Neural crest cell (in vitro differentiated cells): ENCODE measurements at places on chromosomes 4 and X. TPM values are rescaled to one million over a fixed set of nuclear protein-coding genes. Genes with fewer than 3 reads are reported as not detected.

- DNase-seq = no peak
Measured at GRCh38 chrX:30997411-30997810, 74.4 kb downstream of the FTHL17 start.

- DNase-seq = no peak
Measured at GRCh38 chrX:11336201-11336600, 43.0 kb downstream of the AMELX start.

The IL21 gene
- total RNA-seq = not detected in 2 replicates

GRCh38 chr4:82136161-82136801 is 237.5 kb downstream of the HNRNPD start:
- no peak for DNase-seq

GRCh38 chr4:52915191-52915590 is 53.1 kb downstream of the RASL11B start:
- no peak for DNase-seq

The CCSER1 gene
- total RNA-seq = 9.8 and 11.9 TPM in 2 replicates

The UGT2A1 gene
- not detected in 2 replicates for total RNA-seq

DNA sequence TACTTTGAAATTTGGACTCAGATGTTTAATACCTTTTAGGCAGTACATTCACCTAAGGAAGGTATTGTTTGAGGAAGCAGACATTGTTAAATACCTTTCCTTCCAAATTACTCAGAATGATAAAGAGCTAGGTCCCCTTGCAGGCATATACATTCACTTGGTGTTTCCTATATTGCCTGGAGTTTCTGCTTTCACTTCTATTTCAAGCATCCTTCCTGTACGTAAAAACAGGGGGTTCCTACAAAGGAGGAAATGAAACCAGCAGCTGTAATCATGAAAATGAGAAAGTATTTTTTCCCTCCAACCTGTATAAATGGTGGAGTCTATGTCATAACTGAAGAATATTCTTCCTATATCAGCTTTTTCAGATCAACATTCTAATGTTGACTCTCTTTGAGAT is 90.4 kb upstream of the RASGEF1B start:
- no peak for DNase-seq

DNA sequence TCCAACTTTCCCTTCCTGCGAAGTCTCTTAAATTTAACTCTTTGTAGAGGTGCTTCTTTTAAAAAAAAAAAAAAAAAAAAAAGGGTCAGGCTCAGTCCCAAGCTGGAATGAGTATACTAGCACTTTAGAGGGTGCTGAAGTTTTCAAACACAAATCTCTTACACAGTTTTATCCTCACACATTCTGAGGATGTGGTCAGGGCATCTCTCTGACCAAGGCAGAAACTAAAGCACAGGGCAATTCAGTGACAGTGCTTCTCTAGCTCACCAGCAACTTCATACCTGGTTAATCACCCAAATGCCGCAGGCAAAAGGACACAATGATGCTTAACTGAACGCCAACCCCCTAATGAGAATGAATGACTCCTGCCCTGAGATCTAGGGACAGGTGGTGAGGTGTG is 9.8 kb upstream of the PGM2 start:
- DNase-seq = no peak

DNA sequence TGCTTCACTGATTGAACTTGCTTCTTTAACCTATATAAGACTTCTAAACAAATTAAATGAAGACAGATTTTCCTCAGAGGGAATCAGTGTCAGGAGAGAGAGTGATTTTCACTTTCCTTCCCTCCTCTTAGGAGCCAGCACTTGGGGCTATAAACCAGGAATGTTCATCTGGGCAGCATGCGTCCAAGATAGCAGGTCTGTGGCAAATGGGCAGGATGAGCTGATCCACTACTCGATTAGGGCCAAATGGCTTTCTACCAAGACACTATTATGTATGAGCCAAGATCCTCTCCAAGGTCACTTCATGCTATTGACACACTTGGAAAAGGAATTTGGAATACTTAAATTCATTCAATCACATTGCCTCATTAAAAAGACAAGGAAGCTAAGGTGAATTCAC is 203.9 kb upstream of the GRID2 start:
- DNase-seq = no peak

The CXorf51A gene
- total RNA-seq = not detected in 2 replicates

DNA sequence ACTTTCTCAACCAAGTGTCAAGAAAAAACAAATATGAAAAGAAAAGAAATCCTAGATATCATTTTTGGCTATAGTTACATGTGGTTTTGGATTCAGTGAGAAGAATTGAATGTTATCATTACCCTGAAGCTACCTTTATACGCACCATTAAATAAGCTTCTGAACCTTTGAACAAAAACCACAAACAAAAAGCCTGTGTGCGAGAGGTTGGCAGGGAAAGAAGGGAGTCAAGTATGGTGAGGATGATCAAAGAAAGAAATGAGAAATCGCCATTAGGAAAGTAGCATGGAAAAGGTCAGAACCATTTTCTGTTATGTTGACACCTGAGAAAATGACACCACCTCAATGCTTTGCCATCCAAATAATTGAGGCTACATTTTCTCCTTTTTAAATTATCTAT is 1.2 kb upstream of the SLC7A11 start:
- DNase-seq = no peak

DNA sequence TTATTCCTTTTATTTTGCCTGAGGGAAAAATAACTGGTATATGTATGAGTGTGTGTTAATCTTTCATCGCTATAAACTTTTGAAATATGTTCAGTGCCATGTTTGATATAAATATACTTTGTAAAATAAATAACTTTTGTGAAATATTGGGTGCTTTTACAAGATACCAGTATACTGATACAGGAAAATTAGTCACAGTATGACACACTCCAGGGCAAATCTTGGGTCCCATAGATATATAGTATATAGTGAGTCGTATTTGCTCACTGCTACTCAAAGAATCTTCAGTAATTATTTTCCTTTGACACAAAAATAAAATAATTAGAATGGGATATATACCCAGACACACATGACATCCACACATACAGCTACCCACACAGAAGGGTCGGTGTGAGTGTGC is 472.3 kb downstream of the GRID2 start:
- no peak for DNase-seq

GRCh38 chr4:10334506-10335028 is 122.7 kb downstream of the ZNF518B start:
- no peak for DNase-seq

The GPR173 gene
- total RNA-seq = 11.8 and 13.0 TPM in 2 replicates

DNA sequence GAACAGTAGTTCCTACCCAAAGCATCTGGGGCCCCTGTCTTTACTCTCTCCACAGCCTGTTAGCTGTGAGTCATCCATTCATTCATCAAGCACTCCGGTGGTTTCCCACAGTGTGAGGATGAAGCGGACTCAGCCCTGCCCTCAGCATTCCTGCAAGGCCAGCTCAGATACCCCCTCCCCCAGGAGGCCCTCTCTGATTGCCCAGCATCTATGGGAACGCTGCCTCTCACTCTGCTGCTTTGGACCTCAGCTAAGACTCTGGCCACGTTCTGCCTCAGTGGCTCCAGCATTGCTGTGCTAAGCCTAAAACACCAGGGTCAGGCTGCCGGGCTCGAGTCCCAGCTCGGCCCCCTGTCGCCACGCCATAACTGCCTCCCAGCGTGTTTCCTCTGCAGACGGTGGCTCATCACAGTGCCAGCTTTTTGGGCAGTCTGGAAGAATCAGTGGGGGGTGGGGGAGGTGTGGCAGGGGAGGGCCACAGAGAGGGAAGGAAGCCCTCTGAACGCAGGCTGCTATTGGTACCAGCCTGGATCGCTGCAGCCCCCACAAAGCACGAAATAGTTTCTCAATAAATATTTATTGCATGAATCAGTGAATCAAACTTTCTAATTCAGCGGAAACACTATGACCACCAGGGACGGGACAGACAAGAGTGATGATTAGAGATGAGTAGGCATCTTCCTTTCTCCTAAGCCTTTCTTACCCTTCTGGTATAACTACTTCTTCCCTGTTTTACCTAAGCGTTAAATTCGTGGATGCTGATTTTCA is 74.4 kb downstream of the SORCS2 start:
- DNase-seq = no peak

The LEF1 gene
- total RNA-seq = 55.0 and 62.1 TPM in 2 replicates

DNA sequence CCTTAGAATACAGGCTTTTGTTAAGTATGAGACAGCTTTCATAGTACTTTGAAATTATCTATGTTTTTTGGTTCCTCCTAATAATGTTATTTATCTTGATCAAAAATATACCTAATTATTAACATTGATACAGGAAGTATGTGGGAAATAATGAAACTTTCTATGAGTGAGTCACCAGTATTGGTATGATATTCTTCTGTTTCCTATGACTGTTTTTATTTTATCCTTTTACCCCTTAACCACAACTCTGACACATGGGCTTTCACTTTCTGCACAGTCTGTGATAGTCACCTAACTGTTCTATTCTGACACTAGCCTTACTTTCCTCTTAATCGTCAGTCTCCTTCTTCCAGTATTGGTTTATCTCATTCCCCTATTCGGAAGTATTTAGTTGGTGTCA is 4.7 kb downstream of the THAP9 start:
- no peak for DNase-seq

GRCh38 chr4:52780617-52781354 is 29.6 kb upstream of the ERVMER34-1 start:
- DNase-seq = no peak

DNA sequence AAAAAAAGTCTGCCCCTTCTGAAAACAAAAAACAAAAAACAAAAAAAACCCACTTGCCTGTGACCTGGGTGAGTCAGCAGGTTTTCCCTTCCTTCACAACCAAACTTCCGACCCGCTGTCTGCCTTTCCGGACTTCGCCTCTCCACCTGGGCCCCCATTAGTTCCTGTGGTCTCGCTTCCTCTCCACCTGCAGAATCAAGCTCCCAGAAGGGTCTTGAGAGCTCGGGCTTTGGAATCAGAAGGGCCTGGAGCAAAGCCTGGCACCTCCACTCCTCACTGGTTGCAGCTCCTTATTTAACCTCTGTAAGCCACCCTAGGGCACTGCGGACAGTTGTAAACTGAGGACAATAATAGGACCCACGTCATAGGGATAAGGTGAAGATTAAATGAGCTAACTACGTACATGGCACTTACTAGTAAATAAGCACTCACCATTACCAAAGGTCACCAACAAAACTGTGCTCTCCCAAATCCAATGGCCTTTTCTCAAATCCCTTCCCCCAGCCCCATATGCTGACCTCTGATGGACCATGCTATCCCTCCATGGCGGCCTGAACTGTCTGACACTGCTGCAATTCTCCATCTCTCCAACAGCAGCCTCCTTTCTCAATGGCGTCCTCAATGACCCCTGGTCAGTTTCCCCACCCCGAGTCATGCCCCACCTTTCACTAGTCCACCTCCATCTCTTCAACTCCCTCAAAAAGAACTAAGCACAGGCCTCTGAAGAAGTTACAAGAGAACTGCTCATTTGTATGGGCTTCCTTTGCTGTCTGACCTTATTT is 64.2 kb downstream of the IRF2 start:
- no peak for DNase-seq

DNA sequence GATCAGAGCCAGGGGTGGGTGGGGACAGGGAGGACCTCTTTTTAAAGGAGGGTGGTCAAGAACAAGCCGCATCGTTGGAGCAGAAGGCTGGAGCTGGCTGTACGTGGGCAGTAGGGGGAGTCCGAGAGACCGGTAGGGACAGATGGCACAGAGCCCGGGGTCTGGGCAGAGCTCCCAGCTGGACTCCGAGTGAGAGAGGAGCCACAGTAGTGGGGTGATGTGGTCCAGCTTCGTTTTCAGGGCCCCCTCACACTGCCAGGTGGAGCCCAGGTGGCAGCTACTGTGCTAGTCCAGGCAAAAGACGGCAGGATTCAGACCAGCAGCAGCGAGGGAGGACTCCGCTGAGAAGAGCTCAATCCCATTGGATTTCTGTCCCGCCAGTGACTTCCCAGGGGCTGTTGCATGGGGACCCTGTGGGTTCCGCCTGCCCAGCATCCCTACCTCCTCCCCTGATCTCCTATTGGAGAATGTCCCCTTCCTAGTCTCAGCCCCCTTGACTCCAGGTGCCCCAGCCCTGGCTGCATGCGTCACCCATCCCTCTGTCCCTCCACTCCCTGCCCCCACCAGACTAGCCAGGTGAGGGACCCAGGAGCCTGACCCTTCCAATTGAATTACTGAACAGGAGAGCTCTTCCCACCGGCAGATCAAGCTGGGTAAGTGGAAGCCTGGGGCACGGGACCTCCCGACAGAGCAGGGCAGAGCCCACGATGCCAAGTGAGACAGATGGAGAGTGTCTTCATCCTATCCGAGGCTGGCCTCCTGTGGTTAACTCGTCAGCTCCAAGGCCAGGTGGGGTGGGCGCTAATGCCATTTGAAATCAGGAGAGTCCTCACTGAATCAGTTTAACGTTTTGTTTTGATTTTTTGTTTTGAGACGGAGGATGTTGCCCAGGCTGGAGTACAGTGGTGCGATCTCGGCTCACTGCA is 2.9 kb downstream of the ARHGAP4 start:
- no peak for DNase-seq

DNA sequence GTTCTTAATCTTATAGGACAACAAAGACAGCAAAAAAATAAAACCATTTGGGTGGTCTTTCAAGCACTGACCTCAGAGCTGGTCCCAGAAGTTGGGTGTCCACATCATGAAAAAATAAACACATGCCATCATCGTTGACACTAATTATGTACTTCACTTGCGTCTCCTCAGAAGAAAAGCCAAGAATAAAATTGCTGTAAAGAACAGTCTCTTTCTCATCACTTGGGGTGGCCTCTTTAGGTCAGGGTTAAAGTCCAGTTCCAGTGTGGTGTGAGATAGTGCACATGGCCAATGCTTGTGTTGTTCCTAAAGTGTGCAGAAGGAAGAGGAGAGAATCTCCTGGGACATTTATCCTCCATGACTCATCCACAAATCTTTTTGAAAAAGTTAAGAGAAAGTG is 49.5 kb upstream of the IBSP start:
- no peak for DNase-seq

DNA sequence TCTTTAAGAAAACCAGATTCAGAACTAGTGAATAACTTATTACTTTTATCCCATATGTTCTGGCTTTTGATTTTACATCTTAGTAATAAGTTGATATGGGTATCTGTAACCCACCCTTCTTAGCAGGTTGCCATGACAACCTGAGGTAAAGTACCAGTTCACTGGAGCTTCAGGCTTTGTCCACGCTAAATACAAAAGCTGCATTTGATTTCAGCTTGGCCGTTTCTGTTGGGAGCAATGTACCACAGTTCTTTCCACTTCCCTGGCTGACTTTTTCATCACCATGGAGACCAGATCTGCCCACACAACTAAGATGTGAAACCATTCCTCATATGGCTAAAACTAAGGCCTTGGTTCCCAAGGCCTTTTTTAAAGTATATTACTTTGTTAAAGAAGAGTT is 26.1 kb downstream of the KLHL34 start:
- peak; percentile 21 for DNase-seq
